ENCODE measurements at places on chromosomes 4 and X.
A peak's percentile ranks its signal among the peaks of the same experiment; 100 is the strongest.

- DNase-seq = peak; percentile 52
Observed at GRCh38 chr4:118865091-118865708, 23.5 kb upstream of the SYNPO2 start.

- DNase-seq = no peak
Observed at GRCh38 chr4:1596393-1596792, 87.7 kb downstream of the FAM53A start.

DNA sequence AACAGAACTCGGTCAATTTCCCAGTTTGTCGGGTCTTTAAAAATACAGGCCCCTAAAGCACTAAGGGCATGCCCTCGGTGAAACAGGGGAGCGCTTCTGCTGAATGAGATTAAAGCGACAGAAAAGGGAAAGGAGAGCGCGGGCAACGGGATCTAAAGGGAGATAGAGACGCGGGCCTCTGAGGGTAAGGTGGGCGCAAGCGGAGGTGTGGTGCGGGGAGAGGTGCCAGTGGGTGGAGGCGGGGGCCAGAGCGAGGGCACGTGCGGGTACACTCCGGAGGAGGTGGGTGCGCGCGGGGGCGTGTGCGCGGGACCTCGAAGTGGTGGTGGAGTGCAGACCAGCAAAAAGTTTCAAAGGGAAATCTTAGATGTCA lies 787 bp upstream of the TET2 start:
- no peak for DNase-seq

DNA sequence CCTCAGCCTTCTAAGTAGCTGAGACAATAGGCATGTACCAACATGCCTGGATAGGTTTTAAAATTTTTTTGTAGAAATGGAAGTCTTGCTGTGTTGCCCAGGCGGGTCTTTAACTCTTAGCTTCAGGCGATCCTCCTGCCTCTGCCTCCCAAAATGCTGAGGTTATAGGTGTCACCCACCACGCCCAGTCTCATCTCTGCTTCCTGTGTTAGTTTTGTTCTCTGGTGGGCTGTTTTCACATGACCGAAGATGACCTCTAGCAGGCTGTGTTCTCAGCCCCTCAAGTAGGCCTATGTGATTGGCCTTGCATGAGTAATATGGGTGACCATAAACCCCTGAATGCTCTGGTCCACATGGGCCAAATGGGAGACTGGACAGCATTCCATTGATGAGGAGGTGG lies 56.8 kb upstream of the MSANTD1 start:
- DNase-seq = no peak

GRCh38 chrX:39753293-39753996 lies 344.3 kb downstream of the BCOR start:
- no peak for DNase-seq
